Activated CD8-positive, alpha-beta T cell treated with anti-CD3 and anti-CD28 coated beads, Interleukin-2, amount 10 ng/mL, durations not matched to agents 7 days and 5 days (primary cell): ENCODE measurements at places on chromosomes 3 and 15. TPM values are rescaled to one million over a fixed set of nuclear protein-coding genes. Genes with fewer than 3 reads are reported as not detected.

DNA sequence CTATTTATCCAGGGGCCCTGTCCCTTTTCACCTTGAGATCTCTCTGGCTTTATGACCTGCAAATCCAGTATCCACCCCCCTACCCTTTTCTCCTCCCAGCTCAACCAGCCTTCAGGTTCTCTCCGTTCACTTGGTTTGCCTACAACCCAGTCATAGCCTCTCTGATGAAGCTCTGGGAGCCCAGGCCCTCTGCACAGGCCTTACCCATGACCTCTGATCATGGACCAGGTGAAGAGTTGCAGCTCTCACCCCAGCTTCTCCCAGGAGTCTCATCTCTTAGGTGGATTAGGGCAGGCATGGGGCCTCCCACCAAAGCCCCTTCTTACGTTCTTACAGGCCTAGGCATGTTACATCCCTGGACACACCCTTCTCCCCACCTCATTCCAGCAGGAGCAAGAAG, 59.8 kb downstream of the EXOG start:
- H3K36me3 ChIP-seq: no peaks in the 10 kb centered on the region
- H3K27ac ChIP-seq: no peak overlapping the region
- H3K4me1 ChIP-seq: no peaks in the 10 kb centered on the region
- no peak for DNase-seq
- no peak overlapping the region for H3K4me3 ChIP-seq

- H3K4me1 ChIP-seq: no peaks in the 10 kb centered on the region
- no peak overlapping the region for H3K4me3 ChIP-seq
- no peak overlapping the region for H3K27ac ChIP-seq
- no peaks in the 10 kb centered on the region for H3K36me3 ChIP-seq
Observed at GRCh38 chr15:86375733-86376280, 296.1 kb downstream of the AGBL1 start.

GRCh38 chr15:22902046-22902445, 63.6 kb downstream of the NIPA2 start:
- H3K4me3 ChIP-seq: no peak overlapping the region
- no peak for DNase-seq
- H3K27ac ChIP-seq: no peak overlapping the region
- H3K4me1 ChIP-seq: no peaks in the 10 kb centered on the region
- H3K36me3 ChIP-seq: no peaks in the 10 kb centered on the region

GRCh38 chr3:143538577-143538981, 309.7 kb downstream of the SLC9A9 start:
- H3K36me3 ChIP-seq: no peaks in the 10 kb centered on the region
- H3K4me3 ChIP-seq: no peak overlapping the region
- no peaks in the 10 kb centered on the region for H3K27me3 ChIP-seq
- H3K27ac ChIP-seq: no peak overlapping the region
- peaks cover 12% of the 10 kb centered on the region for H3K4me1 ChIP-seq
- DNase-seq: no peak

DNA sequence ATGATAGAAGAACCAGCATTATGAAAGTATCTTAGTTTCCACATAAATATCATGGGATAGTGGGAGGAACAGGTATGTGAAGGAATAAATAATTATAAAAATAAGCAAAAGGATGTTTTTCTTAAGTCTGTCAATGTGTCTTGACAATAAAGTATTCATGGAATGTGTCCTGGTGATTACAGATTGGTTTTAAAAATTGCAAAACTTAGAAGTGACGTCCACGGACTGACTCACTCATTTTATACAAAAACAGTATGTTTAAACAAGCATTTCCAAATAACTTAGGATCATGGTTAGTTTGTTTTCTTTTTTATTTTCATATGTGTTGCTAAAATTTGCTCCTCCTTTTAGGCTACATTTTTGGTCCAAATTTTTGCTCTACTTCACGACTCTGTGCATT, 687.0 kb upstream of the NECTIN3 start:
- H3K27ac ChIP-seq: no peak overlapping the region
- no peaks in the 10 kb centered on the region for H3K27me3 ChIP-seq
- H3K4me3 ChIP-seq: no peak overlapping the region
- H3K36me3 ChIP-seq: no peaks in the 10 kb centered on the region

DNA sequence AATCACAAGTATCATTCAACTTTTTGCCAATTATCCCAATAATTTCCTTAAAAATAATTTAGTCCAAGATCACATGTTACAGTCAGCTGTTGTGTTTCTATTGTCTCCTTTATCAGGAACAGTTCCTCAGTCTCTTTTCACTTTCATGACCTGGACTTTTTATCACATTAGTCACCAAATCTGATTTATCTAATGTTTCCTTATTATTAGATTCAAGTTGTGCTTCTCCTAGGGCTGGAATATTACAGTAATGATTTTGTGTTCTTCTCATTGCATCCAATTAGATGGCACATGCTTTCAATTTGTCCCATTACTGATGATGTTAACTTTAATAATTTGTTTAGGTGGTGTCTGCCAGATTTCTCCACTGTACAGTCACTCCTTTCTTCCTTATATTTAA, 66.3 kb upstream of the DCBLD2 start:
- H3K36me3 ChIP-seq: no peaks in the 10 kb centered on the region
- no peak for DNase-seq
- H3K27me3 ChIP-seq: peaks cover 2% of the 10 kb centered on the region
- H3K27ac ChIP-seq: no peak overlapping the region

- no peak for DNase-seq
- H3K27me3 ChIP-seq: no peaks in the 10 kb centered on the region
- no peak overlapping the region for H3K4me3 ChIP-seq
- no peak overlapping the region for H3K27ac ChIP-seq
- no peaks in the 10 kb centered on the region for H3K4me1 ChIP-seq
Observed at GRCh38 chr3:47646362-47646761, 67.7 kb upstream of the CSPG5 start.

DNA sequence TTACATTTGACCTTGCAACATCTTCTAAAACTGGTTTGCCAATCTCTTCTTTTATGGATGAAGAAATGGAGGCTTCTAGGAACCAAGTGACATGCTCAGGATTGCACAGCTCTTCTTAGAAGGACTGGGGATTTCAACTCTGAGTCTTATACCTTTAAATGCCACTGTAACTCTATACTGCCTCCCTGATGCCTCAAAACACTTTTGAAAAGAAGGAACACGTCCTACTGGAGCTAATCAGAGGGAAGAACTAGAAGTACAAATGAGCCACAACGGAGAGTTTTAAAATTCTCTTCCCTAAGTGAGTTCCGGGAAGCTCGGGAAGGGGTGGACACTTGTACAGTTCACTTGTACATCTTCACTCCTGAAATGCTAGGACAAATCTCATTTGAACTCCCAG, 949 bp upstream of the MITF start:
- H3K27ac ChIP-seq: no peak overlapping the region
- no peaks in the 10 kb centered on the region for H3K36me3 ChIP-seq
- H3K4me3 ChIP-seq: peak overlapping the region; percentile 48
- peaks cover 4% of the 10 kb centered on the region for H3K4me1 ChIP-seq
- DNase-seq: no peak

DNA sequence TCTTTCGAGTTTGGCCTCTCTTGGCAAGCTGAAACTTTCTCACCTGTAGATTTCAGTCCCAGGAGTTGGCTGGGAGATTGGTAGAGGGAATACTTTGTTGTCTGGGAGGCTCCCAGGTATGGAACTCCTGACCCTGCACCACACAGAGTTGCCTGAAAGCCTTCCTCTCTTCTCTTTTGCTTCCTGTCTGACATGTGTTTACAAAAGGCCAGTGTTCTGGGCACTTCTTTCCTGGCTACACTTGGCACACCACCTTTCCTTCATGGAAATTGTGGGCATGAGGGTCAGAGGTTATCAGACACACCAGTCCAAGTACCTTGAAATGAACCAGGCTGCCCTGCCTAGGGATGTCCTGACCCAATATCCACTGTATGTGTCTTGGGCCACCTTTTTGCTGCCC, 123.7 kb downstream of the ABHD5 start:
- H3K27me3 ChIP-seq: peaks cover 9% of the 10 kb centered on the region
- no peak overlapping the region for H3K4me3 ChIP-seq
- no peak overlapping the region for H3K27ac ChIP-seq
- no peaks in the 10 kb centered on the region for H3K36me3 ChIP-seq

DNA sequence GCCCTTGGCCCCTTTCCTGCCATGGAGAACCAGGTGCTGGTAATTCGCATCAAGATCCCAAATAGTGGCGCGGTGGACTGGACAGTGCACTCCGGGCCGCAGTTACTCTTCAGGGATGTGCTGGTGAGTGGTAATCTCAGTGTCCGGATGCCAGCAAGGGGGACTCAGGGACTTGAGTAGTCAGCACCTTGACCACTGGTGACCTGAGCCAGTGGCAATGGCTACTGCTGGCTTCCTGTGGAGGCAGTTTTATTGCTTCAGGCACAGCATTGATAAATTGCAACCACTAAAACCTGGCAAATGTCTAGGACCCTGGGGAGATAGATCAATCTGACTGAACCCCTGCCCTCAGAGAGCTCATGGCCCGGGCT, 830 bp downstream of the MAP2K5 start:
- peaks cover 58% of the 10 kb centered on the region for H3K4me1 ChIP-seq
- no peak for DNase-seq
- peak overlapping the region; percentile 94 for H3K4me3 ChIP-seq
- H3K27me3 ChIP-seq: no peaks in the 10 kb centered on the region
- H3K36me3 ChIP-seq: peaks cover 21% of the 10 kb centered on the region
- peak overlapping the region; percentile 88 for H3K27ac ChIP-seq

DNA sequence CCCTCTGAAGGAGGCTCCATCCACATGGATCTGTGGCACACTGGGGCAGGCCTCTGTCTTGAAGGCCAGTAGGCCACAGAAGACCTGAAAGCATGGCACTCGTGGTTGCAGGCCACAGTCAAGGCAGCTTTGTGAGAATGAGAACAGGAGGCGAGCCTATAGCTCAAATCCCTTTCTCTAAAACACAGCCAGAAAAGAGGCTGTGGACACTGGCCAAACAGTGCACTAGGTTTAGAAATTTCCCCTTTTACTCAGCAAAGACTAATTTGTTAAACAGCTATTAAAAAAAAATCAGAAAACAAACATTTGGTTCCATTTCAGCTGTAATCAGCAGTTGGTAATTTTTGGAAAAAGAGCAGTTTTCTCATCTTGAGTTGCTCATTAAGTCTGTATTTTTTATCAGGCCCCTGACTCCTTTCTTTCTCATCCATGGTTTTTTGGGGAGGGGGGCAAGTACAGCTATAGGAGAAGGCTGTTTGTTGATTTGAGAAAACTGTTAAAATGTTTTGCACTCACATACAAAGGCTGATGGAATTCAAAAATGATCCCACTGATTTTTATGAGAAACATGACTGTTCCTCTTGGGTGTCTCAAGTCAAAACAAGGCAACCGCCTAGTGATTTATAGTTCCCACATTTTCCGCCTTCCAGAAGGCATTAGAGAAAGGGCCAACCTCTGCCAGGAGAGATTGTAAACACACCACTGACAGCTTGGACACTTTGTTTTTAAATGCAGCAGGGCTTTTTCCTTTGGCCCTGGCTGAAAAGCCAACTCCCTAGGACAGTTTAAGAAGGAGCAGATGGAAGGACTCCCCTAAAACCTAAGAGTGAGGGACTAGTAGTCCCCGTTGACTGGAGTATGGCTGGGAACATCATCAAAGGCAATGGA, 28.1 kb downstream of the PARP16 start:
- no peak overlapping the region for H3K4me3 ChIP-seq
- peaks cover 36% of the 10 kb centered on the region for H3K36me3 ChIP-seq
- DNase-seq: no peak
- H3K27ac ChIP-seq: no peak overlapping the region
- H3K27me3 ChIP-seq: no peaks in the 10 kb centered on the region

- peaks cover 12% of the 10 kb centered on the region for H3K27me3 ChIP-seq
- DNase-seq: no peak
- no peaks in the 10 kb centered on the region for H3K4me1 ChIP-seq
- H3K36me3 ChIP-seq: no peaks in the 10 kb centered on the region
- H3K27ac ChIP-seq: no peak overlapping the region
- H3K4me3 ChIP-seq: no peak overlapping the region
Observed at GRCh38 chr3:119195151-119195476, 21.7 kb downstream of the UPK1B start.

GRCh38 chr15:70160803-70161565, 63.3 kb upstream of the TLE3 start:
- DNase-seq: no peak
- H3K4me3 ChIP-seq: no peak overlapping the region
- no peaks in the 10 kb centered on the region for H3K4me1 ChIP-seq
- H3K27me3 ChIP-seq: peaks cover 23% of the 10 kb centered on the region

GRCh38 chr3:10955711-10956453, 36.7 kb upstream of the SLC6A1 start:
- H3K27me3 ChIP-seq: no peaks in the 10 kb centered on the region
- H3K27ac ChIP-seq: no peak overlapping the region
- DNase-seq: no peak
- no peaks in the 10 kb centered on the region for H3K4me1 ChIP-seq
- H3K36me3 ChIP-seq: no peaks in the 10 kb centered on the region

GRCh38 chr3:98961161-98962155, 60.0 kb upstream of the DCBLD2 start:
- H3K36me3 ChIP-seq: no peaks in the 10 kb centered on the region
- no peak for DNase-seq
- no peak overlapping the region for H3K27ac ChIP-seq
- H3K27me3 ChIP-seq: no peaks in the 10 kb centered on the region
- no peak overlapping the region for H3K4me3 ChIP-seq

- H3K27me3 ChIP-seq: no peaks in the 10 kb centered on the region
- peak; percentile 46 for DNase-seq
- H3K4me3 ChIP-seq: peak overlapping the region; percentile 4
- peak overlapping the region; percentile 74 for H3K27ac ChIP-seq
- peaks cover 23% of the 10 kb centered on the region for H3K4me1 ChIP-seq
- H3K36me3 ChIP-seq: no peaks in the 10 kb centered on the region
Observed at GRCh38 chr15:25903024-25903581, 40.0 kb upstream of the ATP10A start.

GRCh38 chr15:64970698-64971097, 19.0 kb downstream of the SPG21 start:
- H3K27ac ChIP-seq: no peak overlapping the region
- peaks cover 28% of the 10 kb centered on the region for H3K36me3 ChIP-seq
- no peak overlapping the region for H3K4me3 ChIP-seq
- H3K4me1 ChIP-seq: peaks cover 5% of the 10 kb centered on the region
- no peaks in the 10 kb centered on the region for H3K27me3 ChIP-seq

GRCh38 chr15:65757256-65757655, 34.8 kb downstream of the DENND4A start:
- H3K27ac ChIP-seq: no peak overlapping the region
- H3K4me1 ChIP-seq: peaks cover 15% of the 10 kb centered on the region

DNA sequence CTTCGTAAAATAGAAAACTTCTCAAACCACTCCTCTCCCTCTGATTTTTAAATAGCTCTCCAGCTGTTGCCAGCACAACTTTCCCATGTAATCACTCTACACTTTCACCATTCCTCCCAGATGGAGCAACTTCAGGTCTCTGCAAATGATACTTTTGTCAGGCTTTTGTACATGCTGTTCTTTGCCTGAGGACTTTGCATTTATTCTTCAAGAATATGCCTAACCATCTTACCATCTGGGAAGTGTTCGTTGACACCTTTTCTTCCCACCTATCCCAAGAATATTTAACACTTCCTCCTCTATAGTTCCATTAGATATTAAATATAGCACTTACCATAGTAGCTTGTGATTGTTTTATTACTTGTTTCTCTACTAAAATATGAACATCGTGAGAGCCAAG, 703.7 kb downstream of the CADM2 start:
- no peak overlapping the region for H3K4me3 ChIP-seq
- H3K27ac ChIP-seq: no peak overlapping the region
- no peak for DNase-seq
- H3K4me1 ChIP-seq: no peaks in the 10 kb centered on the region
- H3K27me3 ChIP-seq: no peaks in the 10 kb centered on the region
- H3K36me3 ChIP-seq: no peaks in the 10 kb centered on the region

The FBXW12 gene
- not detected for total RNA-seq

The MOBP gene
- not detected for total RNA-seq

The CNTN3 gene
- total RNA-seq: not detected

The LAMB2 gene
- 0.29 TPM for total RNA-seq

The CASR gene
- total RNA-seq: not detected

The ECT2 gene
- 70.1 TPM for total RNA-seq

The RTP1 gene
- not detected for total RNA-seq

The GOLGA8G gene
- total RNA-seq: not detected

The BOC gene
- total RNA-seq: not detected

The BDH1 gene
- total RNA-seq: 166 TPM

The XCR1 gene
- not detected for total RNA-seq

The GPR87 gene
- not detected for total RNA-seq
